ENCODE measurements at places on chromosomes 13 and 19.
A peak's percentile ranks its signal among the peaks of the same experiment; 100 is the strongest.

DNA sequence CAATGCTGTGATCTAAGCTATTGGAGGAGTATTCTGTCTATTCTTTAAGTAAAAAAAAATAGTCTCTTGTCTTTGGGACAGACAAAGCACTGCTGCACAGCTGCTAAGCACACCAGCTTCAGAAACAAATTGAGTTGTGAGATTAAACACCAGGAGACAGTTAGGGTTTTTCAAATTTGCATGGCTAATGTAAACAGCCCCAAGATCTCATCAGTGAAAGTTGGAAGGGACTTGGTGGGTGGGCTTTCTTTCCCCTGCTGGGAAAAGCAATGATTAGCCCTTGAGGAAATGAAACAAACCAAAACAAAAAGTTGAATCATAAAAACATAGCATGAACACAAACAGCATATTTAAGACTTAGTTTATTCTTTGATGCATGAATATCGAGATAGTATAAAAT is 143.6 kb upstream of the SLITRK1 start:
- no peak for DNase-seq

GRCh38 chr13:35694549-35695447 is 218.3 kb upstream of the MAB21L1 start:
- DNase-seq = no peak

GRCh38 chr19:21321996-21322395 is 7.2 kb downstream of the ZNF708 start:
- no peak for DNase-seq

GRCh38 chr13:51862957-51863356 is 1.2 kb downstream of the CCDC70 start:
- DNase-seq = peak; percentile 10

- DNase-seq = peak; percentile 96
Measured at GRCh38 chr13:106376401-106377112, 158.9 kb downstream of the EFNB2 start.

- no peak for DNase-seq
Measured at GRCh38 chr19:48720251-48720612, 707 bp upstream of the MAMSTR start.

- DNase-seq = no peak
Measured at GRCh38 chr13:100636004-100636403, 38.6 kb downstream of the TMTC4 start.

DNA sequence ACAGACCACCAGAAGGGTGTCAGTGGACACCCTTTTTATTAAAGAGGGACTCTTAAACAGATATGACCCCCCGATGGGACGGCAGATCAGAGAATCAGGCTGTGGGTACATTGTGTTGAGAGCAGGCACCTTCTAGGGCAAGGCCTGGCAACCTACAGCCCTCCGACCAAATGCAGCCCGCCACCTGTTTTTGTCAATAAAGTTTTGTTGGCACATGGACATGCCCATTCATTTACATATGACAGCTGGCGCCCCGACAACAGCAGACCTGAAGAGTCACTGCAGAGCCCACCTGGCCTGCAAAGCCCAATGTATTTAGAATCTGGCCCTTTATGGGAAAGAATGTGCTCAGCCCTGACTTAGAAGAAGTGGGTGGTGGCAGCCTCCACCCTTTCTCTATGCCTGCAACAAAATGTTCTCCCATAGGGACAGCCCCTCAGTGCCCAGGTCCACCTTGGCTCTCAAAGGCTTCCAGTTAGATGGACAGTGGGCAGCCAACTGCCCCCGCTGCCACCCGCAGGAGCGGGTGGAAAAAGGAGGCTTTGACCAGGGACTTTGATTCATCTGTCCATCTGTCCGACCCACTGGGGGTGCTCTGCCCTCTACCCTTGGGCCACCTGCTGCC is 184.9 kb downstream of the PTPRS start:
- DNase-seq = no peak

DNA sequence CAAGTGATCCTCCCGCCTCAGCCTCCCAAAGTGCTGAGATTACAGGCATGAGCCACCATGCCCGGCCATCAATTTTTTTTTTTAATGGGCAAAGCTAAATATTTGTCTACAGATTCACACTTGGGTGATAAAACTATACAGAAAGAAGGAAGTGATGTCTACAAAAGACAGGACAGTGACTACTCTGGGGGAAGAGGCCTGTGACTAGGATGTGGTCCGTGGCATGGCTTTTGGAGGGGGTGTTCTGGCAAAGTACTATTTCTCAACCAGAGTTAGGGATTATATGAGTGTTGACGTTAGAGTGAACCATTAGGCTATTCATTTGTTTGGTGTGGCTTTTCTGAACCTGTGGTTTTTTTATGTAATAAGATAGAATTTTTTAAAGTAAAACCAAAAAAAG is 42.7 kb downstream of the INSR start:
- DNase-seq = no peak

- no peak for DNase-seq
Measured at GRCh38 chr19:39949026-39949747, 14.8 kb upstream of the FCGBP start.

DNA sequence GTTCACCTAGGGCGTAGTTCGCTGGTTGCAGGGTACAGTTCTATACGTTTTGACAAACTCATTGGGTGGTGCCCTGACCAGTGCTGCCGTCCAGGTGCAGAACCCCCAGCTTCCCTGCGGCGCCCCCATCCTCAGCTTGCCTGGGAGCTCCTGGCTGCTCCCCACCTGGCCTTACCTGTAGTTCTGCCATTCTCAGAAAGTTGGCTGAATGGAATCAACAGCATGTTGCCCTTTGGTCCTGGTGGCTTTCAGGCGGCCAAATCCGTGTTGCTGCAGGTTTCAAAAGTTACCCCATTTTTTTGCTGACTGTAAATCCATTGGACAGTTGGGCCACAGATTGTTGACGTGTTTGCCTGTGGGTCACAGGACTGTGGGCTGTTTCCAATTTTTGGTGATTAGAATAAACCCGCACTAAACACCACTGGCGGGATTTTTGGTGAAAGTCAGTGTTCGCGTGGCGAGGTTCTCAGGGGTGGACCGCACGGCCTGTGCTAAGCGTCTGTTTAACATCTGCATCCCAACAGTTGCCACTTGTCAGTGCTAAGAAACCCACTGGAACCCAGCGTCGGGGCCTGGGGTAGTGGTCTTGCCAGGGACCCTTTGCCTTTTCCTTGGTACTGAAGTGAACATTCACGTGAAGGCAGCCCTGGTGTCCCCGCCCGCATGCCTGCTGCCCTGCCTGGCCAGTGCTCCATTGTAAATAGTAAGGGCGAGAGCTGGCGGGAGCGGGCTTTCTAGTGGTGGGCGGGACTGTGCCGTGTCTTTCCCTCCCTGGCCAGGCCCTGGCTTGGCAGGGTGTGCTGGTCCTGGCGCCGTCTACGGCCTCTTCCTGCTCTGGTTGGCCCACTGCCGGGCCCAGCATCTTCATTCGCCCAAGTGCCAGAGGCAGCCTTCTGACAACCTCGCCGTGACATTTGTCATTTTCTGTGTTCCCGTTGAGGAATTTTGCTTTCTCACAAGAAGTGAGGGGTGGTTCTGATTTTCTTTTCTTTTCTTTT is 3.3 kb downstream of the DOT1L start:
- peak; percentile 77 for DNase-seq

GRCh38 chr13:19055611-19056010 is 126.0 kb downstream of the TUBA3C start:
- DNase-seq = no peak

GRCh38 chr19:5360003-5360780 is 19.6 kb upstream of the PTPRS start:
- peak; percentile 71 for DNase-seq

GRCh38 chr13:92362717-92363116 is 863.9 kb upstream of the GPC6 start:
- no peak for DNase-seq

GRCh38 chr13:83691966-83692365 is 190.3 kb downstream of the SLITRK1 start:
- no peak for DNase-seq

GRCh38 chr13:113182046-113182445 is 23.6 kb downstream of the PROZ start:
- no peak for DNase-seq

Data from lung microvascular endothelial cell (primary cell).